Activated T-cell treated with anti-CD3 and anti-CD28 coated beads, Interleukin-2, amount 50 U/mL, for 24 hours (primary cell): ENCODE measurements at places on chromosomes 1 and 21.

GRCh38 chr1:236175642-236176336 lies 33.5 kb downstream of the GPR137B start:
- no peak for DNase-seq

DNA sequence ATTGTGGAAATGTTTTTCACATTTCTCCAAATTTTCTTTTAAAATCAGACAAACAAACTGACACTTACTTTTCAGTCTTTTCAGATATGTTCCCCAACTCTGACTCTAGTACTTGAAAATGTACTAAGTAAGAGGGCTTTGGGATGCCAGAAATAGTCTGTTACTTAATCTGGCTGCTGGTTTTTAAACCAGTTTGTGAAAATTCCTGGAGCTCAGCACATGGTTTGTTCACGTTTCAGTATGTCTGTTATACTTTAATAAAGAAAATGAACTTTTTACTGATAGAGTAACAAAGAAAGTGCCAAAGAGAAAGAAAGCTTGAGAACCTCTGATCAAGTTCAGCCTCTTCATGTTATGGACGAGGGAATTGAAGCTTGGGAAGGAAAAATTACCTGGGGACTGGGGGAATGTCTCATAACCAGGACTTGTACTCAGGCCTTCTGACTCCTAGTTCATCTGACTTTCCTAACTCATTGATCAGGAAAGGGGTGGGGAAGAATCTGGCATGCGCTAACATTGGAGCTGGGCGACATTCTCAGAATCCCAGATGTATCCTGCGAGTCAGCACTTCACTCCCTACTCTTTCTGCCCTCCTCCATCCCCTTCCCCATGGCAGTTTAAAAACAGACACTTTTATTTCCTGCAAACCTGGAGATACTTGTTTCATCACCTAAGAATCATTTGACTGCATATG lies 30.8 kb upstream of the DNAJC6 start:
- no peak for DNase-seq

- no peak for DNase-seq
Observed at GRCh38 chr1:230786385-230786753, 39.2 kb downstream of the CAPN9 start.

DNA sequence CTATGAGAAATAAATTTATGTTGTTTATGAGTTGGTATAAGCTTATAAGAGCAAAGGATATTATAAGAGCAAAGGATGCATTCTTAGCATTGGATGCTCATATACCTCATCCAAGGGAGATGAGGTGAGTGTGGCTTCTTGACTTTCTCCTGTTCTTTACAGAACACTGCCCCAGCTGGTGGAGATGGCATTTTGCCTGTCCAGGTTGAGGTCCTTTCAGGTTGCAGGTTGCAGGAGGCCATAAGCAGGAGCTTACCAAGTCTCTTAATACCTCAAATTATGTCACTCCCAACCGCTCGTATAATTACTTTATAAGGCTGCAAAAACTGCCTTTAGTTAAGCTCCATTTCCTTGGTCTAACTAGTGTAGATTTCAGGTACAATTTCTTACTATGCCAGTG lies 66.7 kb downstream of the RPE65 start:
- no peak for DNase-seq

DNA sequence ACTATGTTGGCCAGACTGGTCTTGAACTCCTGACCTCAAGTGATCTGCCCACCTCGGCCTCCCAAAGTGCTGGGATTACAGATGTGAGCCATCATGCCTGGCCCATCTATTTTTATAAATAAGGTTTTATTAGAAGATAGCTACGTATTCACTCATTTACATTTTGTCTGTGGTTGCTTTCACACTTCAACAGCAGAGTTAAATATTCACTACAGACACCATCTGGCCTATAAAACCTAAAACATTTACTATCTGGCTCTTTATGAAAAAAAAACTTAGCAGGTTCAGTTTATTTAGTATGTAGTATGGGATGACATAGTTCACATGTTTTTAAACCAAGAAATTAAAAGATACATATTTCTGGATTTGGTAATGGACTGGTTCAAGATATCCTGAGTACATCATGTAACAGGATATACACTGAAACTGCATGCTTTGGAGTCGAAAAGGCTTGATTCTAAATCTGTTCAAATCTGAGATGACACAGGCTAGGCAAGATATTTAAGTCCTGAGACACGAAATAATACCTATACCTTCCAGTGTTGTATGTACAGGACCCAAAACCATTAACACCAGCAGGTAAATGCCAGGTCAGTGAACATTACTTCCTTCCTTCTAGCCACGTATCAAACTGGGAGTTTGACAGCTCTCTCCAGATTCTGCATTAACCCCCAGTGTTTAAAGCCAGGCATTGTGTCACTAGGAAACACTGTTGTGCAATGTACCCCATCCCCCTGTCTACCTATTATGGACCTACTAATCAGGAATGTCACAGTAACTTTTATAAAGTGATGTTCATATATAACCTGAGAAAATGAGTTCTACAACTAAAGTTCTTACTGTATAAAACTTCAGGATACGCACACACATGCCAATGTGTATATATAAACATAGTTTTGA lies 54.3 kb upstream of the SDC3 start:
- no peak for DNase-seq

- no peak for DNase-seq
Observed at GRCh38 chr1:11443961-11444658, 34.8 kb upstream of the DISP3 start.

DNA sequence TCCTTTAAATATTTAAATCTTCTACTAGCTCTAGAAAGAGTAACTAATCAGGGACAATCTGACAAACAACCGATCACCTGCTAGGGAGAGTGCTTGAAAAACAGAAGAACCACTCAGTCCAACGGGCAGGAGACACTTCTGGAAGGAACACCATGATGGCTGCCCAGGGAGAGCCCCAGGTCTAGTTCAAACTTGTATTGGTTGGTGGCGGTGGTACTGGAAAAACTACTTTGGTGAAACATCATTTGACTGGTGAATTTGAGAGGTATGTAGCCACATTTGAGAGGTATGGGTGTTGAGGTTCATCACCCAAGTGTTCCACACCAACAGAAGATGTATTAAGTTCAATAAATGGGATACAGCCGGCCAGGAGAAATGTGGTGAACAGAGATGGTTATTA lies 4.8 kb upstream of the WDR47 start:
- DNase-seq: no peak

DNA sequence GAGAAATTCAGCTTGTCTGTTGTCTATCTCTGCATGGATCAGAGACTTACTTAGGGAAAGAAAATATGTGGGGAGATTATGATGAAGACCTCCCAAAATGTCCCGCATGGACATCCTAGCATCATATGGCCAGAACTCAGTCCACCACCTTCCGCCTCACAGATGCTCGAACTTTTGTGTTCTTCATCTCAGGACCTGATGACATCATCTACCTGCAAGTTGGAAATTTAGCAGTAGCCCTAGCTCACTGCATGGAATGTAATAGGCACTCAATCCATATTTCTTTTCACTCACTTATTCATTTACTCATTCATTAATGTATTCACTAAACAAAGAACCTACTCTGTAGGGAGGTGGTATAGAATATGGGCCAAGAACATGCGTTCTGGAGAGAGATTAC lies 96.8 kb downstream of the CLIC6 start:
- no peak for DNase-seq

DNA sequence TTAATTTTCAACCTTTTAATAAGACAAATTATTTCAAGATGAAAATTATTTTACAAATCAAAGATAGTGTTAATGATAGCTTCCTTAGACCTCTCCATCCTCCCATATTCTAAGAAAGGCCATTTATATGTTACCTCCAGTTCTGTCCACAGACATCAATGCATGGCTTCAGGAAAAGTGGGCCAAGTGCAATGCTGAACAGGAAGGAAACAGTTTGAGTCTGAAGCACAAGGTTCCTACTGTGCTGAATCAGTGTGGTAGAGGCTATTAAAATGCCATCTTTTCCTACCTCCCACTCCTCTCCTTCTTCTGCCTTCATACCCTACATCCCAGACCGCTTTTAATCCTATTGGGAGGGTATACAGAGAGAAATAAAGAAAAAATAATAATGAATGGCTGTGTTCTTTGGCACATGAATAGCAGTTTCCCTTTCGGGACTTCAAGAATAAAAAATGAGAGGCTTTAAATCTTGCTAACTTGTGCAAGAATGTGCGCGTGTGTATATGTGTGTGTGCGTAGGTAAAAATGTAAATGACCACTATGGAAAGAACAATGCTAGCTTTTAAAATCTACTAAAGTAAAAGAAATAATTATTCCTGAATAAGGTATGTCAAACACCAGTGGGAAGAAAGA lies 62.6 kb upstream of the C1orf105 start:
- DNase-seq: no peak

- no peak for DNase-seq
Observed at GRCh38 chr1:241330619-241331327, 26.2 kb downstream of the RGS7 start.

GRCh38 chr1:37446874-37447273 lies 27.5 kb upstream of the ZC3H12A start:
- DNase-seq: no peak

DNA sequence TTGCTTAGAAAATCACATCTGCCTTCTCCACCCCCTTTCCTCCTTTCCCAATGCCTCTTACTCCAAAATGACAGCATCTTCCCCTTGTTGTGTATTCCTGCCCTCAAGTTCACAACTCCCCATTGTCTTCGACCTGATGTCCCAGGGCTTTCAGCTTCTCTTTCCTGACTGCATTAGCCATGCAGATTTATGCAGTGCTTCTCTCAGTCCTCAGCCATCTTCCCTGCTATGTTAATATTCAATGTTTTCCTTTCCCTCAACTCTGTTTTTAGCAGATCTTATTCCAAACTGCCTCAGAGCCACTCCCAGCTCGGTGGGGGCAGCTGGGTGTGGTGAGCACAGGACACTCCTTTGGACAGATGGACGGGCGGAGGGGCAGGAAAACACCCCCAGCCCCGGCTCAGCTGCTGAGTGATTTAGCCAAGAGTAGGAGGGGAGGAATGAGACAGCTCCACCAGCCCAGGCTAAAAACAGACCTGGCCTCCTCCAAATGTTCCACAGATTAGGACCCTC lies 71.0 kb downstream of the CD2 start:
- DNase-seq: no peak

- no peak for DNase-seq
Observed at GRCh38 chr1:156406251-156406650, 37.2 kb downstream of the RHBG start.

DNA sequence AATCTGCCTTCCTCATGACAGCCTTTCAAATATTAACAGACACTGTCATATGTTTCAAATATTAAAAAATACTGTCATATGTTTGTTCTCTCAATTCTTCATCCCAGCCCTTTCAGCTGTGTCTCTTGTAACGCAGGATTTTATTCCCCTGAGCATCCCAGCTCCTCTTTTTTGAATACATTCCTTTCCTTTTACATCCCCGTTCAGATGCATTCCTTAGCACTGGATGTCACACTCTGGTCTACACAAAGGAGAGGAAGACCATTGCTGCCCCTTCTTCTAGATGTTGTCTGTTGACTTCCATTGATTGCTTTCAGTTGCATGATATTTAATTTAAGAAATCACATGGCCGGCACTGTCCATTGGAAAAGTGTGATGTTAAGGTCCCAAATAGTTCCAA lies 117.4 kb upstream of the PAXBP1 start:
- DNase-seq: no peak

DNA sequence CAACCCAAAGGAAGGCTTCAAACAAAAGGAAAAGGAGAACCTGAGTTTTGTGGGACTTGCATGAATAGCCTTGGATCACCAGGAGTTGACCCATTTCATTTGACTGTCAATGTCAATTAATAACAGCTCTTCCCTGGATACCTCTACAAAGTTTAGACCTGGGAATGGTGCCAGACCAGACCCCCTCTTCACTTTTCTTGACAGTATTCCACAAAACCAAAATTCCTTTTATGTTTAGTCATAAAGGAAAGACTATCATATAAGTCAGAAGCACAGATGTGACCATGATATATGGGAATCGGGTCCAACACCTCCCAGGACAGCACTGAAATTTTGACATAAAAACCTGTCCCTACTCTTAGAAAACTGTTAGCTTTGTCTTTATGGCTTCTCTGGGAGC lies 191.8 kb downstream of the LYPLAL1 start:
- no peak for DNase-seq

GRCh38 chr1:77757603-77758002 lies 2.0 kb downstream of the USP33 start:
- no peak for DNase-seq

DNA sequence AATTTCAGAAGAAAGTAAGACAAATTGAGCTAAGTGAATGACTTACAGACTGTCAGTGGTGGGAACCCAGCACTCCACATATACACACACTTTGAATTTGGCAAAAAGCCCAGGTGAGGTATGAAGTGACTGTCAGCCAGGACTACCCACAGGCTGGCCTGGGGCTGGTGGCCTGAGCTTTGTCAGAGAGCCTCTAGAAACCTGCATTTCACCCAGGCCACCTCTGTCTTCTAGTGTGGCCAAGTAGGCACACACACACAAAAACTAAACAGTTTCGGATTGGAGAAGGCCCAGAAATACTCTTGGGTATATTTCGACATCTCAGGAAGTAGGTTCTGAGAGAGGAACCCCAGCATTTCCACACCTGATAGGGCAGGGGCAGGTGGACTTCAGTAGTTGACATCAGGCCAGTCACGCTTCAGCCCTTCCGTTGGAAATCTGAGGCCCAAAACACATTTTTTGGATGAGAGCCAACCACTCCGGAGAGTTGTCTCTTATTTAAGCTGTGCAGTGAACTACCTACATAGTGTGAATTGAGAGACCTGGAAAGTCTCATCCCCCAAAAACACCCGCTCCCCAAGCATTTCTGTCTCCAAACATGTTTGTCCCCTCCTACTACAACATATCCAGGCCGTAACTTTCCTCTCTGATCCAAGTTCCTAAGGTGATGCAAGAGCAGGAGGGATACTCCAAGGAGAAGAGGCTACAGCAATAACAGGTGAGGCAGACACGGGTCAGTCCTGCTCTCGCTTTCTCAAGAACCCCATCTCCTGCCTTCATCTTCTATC lies 167.2 kb upstream of the PROX1 start:
- no peak for DNase-seq

- DNase-seq: no peak
Observed at GRCh38 chr1:234176000-234176399, 197.3 kb upstream of the COA6 start.

GRCh38 chr1:26820784-26821269 lies 5.7 kb upstream of the ZDHHC18 start:
- DNase-seq: no peak

GRCh38 chr1:116470671-116471070 lies 97.6 kb downstream of the ATP1A1 start:
- no peak for DNase-seq

- no peak for DNase-seq
Observed at GRCh38 chr1:155650231-155650757, 38.3 kb downstream of the YY1AP1 start.

- DNase-seq: no peak
Observed at GRCh38 chr1:119956306-119956705, 60.0 kb upstream of the ADAM30 start.

- no peak for DNase-seq
Observed at GRCh38 chr1:10529091-10529490, 54.3 kb downstream of the PEX14 start.

GRCh38 chr1:113835686-113836290 lies 23.5 kb upstream of the RSBN1 start:
- no peak for DNase-seq

DNA sequence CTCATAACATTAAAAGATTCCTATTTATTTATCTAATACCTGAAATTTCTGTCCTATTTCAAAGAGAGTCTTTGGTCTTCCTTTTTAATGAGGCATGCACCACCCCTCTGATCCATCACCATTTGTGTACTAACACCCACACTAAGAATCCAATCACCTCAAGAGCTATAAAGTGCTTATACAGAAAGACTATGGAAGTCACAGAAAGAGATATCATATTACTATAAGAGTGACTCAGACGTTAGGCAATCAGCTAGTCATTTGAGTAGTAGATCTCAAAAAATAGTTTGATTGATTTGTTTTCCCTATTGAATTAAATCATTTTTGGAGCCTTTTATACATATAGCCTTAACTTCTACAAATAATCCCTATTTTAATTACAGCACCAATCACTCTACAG lies 46.1 kb downstream of the NME7 start:
- no peak for DNase-seq
